Activated CD8-positive, alpha-beta memory T cell treated with anti-CD3 and anti-CD28 coated beads, Interleukin-2, amount 50 U/mL, for 48 hours (primary cell): ENCODE measurements at places on chromosomes 6 and 20.

DNA sequence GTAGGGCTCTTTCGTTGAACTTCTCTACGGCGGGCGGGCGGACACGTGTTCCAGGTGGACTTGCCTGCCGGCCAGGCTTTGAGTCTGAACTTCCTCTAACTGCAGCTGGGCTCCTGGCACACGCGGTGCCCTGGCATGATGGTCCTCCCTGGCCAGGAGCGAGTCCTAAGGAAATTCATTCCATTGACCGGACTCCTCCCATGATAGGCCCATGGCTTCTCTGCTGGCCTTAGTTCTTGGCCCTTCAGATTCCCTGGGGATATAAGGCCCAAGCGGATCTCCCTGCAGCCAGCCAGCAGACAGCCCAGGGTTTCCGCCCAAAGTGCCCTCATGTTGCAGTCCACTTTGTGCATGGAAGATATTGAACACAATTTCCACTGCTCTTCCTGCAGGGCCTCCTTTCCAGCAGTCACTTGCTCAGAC, 39.4 kb downstream of the TBC1D7 start:
- DNase-seq: no peak

DNA sequence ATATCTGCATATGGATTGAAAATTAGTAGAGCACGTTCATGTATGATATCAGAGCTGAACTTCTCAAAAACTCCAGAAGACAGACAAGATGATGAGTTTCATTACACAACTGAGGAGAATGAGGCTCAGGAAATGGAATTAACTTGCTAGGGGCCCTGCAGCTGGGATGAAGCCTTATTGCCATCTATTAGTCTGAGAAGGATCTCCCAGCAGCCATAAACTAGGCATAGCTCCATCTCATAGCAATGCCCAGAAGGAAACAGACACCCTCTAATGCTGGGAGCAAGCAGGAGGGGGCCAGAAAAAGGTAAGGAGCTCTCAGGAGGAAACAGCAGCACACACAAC, 18.0 kb downstream of the TFEB start:
- no peak for DNase-seq

DNA sequence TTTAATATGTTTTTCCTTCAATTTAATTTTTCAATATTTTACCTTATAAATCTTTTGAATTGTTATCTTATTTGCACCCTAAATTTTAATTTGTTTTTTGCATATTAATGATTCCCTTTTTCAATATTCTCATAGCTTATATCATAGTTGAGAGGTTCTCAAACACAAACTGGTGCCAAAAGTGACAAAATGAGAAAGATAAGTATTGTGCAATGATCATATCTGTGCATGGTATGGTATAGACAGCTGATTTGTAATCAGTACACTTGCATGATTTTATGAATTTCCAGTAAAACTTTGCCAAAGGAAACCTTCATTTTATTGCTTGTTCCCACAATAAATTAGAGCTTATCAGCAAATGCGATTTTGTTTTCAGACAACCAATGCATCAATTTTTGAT, 161.0 kb upstream of the HDAC2 start:
- DNase-seq: no peak

- no peak for DNase-seq
Observed at GRCh38 chr6:48151142-48151541, 40.1 kb upstream of the PTCHD4 start.

DNA sequence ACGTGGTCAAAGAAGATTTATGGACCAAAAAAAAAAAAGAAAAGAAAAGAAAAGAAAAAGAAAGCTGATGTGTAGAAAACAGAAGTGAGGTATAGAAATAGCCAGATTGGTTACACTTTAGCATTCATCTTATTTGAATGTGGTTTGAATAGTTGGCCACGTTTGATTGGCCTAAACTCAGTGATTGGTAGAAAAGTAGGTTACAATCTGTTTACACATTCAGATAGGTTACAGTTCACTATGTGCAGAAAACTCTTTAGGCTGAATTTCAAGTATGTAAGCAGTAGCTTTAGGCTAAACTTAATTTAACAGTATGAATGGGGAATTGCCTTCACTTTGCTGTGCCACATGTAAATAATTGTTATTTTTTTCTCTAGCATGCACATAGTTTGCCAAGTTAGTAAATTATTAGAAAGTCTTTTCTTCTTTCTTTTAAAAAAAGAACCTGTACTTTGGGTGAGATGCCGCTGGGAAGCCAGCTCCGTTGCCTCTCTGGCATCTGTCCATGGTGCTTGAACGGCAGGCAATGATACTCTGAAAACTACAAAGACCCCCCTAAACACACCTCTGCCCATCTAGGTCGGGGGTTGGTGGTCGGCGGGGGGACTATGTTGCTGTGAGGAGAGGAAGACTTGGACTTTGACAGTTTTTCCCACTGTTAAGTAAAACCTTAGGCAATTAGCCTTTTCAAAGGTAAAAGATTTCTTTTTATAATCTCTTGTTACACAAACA, 173.0 kb downstream of the AIG1 start:
- no peak for DNase-seq

- DNase-seq: no peak
Observed at GRCh38 chr6:13172291-13172690, 156.0 kb downstream of the TBC1D7 start.

- DNase-seq: peak; percentile 29
Observed at GRCh38 chr20:24729896-24730605, 219.0 kb upstream of the CST7 start.

DNA sequence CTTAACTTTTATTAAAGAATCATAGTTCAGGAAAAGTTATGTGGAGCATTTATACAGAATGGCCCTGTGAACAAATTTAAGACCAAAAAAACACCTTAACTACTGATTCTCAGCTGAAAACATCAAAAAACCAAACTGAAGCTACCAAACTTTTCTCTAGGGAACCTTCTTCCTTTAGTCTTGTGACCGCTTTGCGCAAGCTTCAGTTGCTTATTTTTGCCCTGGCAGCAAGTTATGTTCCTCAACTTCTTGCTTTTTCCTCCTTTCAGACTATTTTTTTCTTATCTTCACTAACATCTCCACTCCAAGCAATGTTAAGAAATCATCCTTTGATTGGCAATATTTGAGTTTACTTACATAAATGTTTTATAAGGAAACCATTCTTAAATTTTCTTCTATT, 100.1 kb downstream of the MYB start:
- DNase-seq: no peak

- no peak for DNase-seq
Observed at GRCh38 chr6:1620504-1621069, 10.9 kb downstream of the FOXC1 start.

- DNase-seq: peak; percentile 85
Observed at GRCh38 chr6:2853769-2854395, 12.2 kb upstream of the SERPINB1 start.

- no peak for DNase-seq
Observed at GRCh38 chr6:137678451-137678850, 184.3 kb upstream of the OLIG3 start.

DNA sequence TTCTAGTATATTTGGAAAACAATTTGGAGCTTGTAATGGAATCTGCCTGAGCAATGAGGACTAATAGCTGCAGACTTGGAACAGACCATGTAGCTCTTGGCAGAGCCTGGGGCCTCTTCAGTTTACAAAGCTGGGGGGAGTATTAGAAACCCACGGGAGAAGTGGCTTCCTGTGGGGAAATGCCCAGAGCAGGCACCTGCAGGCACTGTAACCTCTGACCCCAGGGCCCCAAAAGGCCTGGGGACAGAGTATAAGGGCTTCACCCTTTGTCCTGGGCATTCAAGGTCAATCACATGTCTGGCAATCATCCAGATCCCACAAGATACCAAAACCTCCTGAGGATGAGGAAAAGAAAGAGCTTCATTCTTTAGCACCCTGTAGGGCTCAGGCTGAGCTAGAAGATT, 19.4 kb downstream of the PKIG start:
- no peak for DNase-seq

- DNase-seq: peak; percentile 59
Observed at GRCh38 chr20:20363799-20364592, 3.9 kb upstream of the INSM1 start.

GRCh38 chr20:7770578-7770977, 169.7 kb downstream of the HAO1 start:
- DNase-seq: no peak

- no peak for DNase-seq
Observed at GRCh38 chr20:41005361-41005729, 23.3 kb upstream of the TOP1 start.

DNA sequence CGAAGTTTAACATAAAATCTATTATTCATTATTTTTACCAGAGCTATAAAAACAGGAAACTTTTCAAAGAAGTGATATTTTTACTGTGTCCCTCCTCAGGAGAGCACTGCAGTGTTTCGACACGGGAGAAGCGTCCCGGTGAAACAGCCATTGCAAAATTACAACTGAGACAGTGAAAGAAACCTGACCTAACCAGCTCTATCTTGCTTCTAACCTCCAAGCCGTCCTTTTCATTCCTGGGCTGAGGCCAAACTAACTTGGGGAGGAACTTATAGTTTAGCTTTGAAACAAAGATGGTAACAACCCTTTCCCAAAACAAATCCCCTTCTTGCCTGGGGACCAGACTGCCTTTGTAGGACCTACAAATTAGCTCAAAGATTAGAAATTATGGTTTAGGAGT, 79.2 kb downstream of the WDR27 start:
- DNase-seq: no peak

- no peak for DNase-seq
Observed at GRCh38 chr20:33673114-33673409, 1.2 kb downstream of the NECAB3 start.

GRCh38 chr6:137769797-137770362, 97.2 kb upstream of the TNFAIP3 start:
- no peak for DNase-seq

- no peak for DNase-seq
Observed at GRCh38 chr6:35494161-35494563, 2.7 kb downstream of the TEAD3 start.

DNA sequence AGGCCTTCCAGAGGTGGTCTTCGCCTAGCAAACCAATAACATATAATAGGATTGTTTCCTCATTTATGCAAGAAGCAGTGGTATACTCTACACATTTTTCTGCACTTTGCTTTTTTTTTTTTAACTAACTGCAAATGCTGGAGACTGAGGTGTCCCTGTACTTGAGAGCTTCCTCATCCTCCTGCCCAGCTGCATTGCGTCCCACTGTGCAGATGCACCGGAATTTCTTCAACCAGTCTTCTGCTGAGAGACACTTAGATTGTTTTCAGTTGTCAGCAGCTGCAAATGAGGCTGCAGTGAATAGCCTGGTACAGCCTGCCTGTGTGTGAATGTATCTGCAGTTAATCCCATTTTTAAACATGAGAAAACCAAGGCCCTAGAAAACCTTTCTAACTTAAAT, 11.5 kb downstream of the FGD2 start:
- no peak for DNase-seq
